M059J (cell line): ENCODE measurements at places on chromosomes 11 and 22. TPM values are rescaled to one million over a fixed set of nuclear protein-coding genes. Genes with fewer than 3 reads are reported as not detected.

- DNase-seq: peak; percentile 35
Measured at GRCh38 chr11:108620958-108621772, 27.6 kb upstream of the EXPH5 start.

DNA sequence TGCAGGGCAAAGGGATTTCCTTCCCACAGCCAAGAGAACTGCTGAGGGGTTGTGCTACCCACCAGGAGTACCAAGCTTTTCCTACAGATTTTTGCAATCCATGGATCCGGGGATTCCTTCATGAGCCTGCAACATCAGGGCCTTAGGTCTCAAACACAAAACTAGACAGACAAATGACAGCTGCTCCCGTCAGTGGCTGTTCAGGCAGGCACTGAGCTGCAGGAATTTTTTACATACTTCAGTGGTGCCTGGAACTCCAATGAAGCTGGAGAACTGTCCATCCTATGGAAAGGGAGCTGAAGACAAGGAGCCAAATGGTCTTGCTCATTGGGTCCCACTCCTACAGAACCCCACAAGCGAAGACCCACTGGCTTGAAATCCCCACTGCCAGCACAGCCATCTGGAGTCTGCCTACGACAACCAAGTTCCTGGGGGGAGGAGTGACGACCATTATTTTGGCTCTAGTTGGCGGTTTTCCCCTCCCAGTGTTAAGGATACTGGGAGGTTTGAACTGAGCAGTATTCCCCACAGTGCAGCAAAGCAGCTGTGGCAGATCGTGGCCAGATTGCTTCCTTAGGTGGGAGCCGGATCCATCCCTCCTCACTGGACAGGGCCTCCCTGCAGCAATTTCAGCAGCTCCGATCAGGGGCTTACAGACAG is 157.7 kb upstream of the TMEM45B start:
- no peak for DNase-seq

Gene DNHD1
- total RNA-seq: 1.3 and 1.4 TPM in 2 replicates

DNA sequence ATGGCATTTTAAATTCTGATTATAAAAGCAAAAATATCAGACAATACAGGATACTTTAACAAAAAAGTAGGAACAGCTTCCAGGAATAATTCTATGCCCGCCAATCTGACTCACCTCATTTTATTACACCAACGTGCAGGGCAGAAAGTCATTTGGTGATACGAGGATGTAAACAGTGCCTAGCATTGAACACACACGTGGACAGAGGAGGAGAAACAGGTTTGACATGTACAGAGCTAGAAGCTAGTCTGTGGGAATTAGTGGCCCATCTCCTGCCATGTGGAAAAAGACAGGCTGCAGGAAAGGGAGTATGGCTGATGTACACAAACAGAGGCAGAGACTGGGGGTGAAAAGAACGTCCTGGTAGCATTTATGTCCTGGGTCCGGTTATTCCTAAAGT is 9.0 kb upstream of the SPINDOC start:
- DNase-seq: peak; percentile 69

GRCh38 chr22:35629406-35630216 is 12.5 kb upstream of the MB start:
- DNase-seq: peak; percentile 98

- DNase-seq: peak; percentile 45
Measured at GRCh38 chr22:27405672-27406388, 395.7 kb downstream of the MN1 start.

- no peak for DNase-seq
Measured at GRCh38 chr22:26579331-26579886, 10.5 kb downstream of the TPST2 start.

DNA sequence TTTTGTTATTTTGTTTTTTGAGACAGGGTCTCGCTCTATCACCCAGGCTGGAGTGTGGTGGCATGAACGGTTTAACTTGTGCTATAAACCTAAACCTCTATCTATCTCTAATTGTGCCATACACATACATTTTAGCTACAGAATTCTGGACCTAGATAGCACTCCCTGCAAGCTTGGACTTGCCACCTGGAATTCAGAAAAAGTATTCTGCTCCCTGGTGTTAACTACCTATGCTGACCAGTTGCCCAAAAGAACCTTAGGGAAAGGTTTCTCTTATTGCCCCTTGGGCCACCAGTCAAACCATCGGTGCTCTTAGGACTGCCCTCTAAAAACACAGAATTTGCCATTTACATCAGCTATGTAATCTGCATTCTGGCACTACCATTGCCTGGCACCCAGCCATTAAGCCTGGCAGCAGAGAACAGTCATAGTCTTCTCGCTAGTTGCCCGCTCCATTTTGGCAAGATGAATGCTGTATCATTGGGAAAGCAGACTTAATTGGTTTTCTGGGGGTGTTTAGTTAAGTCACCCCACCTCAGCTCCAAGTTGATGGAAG is 55.3 kb downstream of the ETS1 start:
- no peak for DNase-seq

- DNase-seq: peak; percentile 18
Measured at GRCh38 chr11:116420770-116421528, 351.8 kb downstream of the BUD13 start.

Gene KRTAP5-11
- not detected in 2 replicates for total RNA-seq

Gene SSTR3
- not detected in 2 replicates for total RNA-seq

GRCh38 chr11:64078905-64079304 is 43.2 kb downstream of the FLRT1 start:
- no peak for DNase-seq

- DNase-seq: peak; percentile 86
Measured at GRCh38 chr22:26713823-26714449, 56.5 kb downstream of the MIAT start.

Gene MEI1
- 0.30 TPM in 1 of 2 replicates, not detected in the other for total RNA-seq

Gene HIC2
- 0.42 and 0.69 TPM in 2 replicates for total RNA-seq
